ENCODE measurements at places on chromosomes 1 and 21.
A peak's percentile ranks its signal among the peaks of the same experiment; 100 is the strongest.

DNA sequence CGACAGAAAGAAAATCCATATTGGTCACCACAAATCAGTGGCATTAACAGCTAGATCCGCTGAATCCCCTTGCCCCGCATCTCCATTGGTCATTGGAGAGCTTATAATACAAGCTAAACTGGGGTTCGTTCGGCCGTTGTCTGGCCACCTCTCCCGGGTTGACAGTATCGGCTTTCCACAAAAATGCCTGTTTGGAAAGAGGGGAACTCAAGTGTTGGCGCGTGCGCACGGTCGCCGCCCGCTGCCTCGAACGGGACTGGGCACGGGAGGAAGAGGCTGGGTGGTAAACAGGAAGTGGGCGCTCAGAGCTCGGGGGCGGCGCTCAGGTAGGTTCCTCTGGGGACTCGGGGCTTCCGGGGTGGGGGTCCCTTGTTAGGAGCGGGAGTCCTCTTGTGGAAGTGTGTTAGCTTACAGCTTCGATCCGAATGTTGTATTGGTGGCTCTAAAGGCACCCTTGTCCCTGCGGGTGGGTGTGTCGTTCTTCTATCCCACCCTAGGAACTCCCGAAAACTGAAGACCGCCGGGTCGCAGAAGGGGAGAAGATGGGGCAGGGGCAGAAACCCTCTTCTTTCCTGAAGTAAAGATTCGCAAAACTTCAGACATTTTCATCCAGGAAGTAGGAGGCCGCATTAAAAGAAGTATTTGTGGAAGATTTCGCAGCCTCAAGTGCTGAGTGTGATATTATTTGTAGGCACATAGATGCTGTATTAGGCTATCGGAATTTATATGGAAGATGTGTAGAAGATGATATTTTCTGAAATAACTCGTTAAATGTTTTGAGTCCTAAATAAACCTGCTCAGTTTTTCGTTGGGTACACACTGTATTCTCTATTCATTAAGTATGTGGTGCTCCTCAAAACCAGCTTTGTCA lies 962 bp downstream of the BROX start:
- DNase-seq: peak; percentile 89

- no peak for DNase-seq
These were observed 16.9 kb upstream of the EFNA1 start for GRCh38 chr1:155110826-155111225.

GRCh38 chr1:18201997-18202719 lies 94.6 kb downstream of the IGSF21 start:
- DNase-seq: no peak

DNA sequence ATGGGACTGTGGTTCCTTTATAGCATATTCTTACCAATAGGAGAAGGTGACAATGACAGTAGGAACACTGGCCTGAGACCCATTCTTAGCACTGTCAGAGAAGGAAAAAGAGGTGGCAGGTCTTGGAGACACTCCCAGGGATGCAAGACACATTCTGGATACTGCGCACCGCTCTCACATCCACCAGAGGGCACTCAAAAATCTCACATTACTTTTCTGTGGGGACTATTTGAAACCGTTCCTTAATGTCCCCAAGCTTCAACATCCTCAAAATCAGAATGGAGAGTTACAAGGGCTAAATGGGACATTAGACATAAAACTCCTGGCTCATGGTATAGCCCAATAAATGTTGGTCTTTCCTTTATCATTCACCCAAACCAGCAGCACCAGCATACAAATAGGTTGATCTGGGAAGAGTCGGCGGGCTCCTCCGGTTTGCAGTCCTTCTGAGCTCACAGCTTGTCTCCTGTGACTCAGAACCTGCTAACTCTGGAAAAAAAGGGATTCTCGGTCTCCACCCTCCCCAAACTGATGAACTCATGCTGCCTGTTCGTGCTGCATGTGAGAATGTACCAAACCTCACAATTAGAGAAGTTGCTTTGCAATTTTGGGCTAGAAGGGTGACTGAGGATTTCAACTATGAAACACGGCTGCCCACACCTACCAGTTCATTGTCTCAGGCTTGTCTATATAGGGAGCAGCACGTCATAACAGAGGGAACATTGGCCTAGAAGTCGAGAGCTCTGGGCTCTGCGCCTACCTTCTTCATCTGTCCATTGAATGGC lies 40.2 kb downstream of the IL12RB2 start:
- DNase-seq: peak; percentile 23

DNA sequence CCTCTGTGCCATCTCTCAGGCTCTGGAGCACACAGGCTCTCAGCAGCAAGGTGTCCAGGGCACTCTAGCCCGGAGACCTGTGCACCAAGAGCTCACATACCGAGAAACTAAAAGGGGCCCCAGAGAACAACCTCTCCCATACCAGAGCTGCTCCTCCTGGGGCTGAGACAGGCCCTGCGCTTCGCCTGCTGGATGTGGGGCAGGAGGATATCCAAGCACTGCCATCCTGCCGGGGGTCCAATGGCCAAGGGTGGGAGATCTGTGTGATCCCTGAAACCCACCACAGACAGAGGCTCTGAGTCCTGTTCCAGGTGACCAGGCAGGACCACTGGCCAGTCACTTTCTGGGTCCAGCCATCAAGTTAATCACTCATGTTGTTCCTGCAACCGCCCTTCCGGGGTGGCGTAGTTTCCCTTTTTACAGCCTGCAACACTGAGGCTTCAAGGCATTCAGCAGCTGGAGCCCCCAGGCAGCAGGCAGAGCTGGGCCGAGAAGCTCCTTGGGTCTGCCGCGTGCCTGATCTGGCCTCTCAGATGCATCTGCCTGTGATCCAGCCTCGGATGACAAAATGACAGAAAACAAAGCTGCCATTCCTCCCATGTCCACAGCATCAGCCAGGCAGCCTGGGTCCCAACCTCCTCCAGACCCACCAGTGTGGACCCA lies 36.7 kb upstream of the ACTRT2 start:
- no peak for DNase-seq

DNA sequence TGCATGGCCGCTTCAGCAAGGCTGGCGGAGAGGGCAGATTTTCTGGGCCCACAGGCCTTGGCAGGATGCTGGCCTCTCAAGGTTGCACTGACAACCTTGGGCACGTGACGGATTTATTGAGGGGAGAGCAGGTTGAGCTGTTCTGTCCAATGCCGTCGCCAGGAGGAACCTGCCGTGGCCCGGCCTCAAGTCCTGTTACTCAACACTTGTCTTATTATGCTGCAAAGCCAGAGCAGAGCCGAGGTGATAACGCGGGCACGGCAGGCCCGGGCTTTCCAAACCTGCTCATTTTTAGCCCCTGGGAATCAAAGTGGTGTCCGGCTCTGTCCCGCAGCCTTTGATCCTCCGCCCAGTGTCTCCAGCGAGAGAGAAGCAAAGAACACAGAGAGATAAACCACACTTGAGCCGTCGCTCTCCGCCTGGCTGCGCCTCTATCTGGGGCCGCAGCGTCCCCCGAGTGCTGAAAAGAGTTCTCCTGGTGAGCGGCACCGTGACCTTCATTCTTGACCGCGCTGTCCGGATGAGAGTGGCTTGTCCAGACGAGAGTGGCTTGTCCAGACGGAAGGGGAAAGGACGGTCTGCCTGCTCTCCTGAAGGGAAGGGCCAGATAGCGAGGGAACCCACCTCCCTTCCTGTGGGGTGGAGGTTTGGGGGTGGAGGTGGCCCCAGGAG lies 162.3 kb upstream of the ARHGEF16 start:
- no peak for DNase-seq

- DNase-seq: no peak
These were observed 175.5 kb downstream of the CLIC6 start for GRCh38 chr21:34844013-34844923.

DNA sequence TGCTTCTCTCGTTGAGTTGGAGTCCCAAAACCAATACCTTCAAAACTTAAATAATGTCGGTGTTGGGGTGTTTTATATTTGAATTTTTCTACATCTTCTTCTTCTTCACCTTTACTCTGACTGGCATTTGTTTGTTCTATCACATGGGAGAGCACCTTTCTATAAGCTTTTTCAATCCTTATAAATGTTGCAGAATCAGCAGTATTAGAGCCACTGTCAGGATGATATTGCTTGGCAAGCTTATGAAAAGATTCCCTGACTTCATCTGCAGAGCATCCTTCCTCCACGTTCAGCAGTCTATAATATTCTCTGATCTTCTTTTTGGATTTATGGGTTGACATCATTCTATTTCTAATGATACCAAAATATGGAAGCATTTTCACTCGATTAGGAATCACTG lies 2.6 kb downstream of the DNAJC28 start:
- DNase-seq: no peak

DNA sequence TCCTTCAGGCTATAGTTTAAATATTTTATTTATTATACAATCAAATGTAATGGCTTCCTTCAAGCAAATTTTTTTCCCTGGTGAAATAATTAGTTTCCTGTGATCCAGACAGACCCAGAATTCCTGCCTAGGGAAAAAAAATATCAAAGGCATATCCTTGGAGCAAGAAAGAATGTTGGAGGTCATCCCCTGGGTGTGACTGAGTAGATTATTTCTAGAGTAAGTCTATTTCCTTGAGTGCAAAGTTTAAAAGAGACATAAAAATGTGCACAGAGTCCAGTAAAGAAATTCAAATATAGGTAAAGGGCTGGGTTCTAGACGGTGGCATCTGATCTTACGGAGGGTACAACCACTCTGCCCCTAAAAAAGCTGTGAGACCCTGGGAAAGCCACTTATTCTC lies 32.2 kb upstream of the SAMD13 start:
- no peak for DNase-seq

- DNase-seq: no peak
These were observed 43.1 kb upstream of the KANK4 start for GRCh38 chr1:62362061-62362917.

DNA sequence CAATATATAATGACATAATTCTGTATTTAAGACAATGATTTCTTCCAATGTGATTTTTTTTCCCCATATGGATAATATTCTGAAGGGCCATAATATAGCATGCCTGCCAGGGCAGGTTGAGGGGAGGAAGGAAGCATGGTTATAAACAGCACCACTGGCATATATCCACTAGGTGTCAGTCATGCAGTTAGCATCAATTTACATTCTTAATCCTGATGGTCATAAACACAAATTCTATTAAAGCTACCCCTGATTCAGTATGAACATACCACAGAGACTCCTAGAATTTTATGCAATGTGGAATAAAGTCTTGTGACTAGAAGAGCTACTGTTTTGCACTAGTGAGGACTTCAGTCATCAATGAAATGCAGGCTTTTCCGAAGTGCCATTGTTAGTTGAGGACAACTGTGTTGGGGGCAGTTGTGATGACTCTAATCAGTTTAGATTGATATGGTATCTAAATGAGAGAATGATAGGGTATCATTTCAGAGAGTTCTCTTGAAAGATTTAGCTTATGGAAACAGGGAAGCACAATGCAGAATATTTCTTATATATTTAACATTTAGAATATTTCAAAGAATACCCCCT lies 342.7 kb upstream of the NR5A2 start:
- DNase-seq: no peak
